ENCODE measurements at places on chromosomes 1 and 21.

DNA sequence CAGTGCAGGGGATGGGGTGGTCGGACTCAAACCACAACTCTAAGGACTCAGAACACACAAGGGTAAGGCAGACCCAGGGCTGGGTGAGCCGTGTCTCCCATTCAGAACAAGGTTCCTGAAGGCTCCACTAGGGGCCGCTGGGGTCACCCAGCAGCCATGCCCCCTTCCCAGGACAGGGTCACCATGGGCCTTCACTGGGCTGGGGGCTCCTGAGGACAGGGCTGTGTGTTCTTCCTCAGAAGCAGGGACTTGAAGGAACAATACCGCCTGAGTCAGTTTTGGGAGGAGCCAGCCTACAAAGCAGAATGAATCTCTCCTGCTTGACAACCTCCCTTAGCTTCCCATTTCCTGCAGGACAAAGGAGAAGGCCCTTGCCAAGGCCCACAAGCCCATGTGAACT, 15.4 kb downstream of the RIMS3 start:
- no peak for DNase-seq

- no peak for DNase-seq
Observed at GRCh38 chr1:150537732-150538684, 11.2 kb upstream of the ADAMTSL4 start.

DNA sequence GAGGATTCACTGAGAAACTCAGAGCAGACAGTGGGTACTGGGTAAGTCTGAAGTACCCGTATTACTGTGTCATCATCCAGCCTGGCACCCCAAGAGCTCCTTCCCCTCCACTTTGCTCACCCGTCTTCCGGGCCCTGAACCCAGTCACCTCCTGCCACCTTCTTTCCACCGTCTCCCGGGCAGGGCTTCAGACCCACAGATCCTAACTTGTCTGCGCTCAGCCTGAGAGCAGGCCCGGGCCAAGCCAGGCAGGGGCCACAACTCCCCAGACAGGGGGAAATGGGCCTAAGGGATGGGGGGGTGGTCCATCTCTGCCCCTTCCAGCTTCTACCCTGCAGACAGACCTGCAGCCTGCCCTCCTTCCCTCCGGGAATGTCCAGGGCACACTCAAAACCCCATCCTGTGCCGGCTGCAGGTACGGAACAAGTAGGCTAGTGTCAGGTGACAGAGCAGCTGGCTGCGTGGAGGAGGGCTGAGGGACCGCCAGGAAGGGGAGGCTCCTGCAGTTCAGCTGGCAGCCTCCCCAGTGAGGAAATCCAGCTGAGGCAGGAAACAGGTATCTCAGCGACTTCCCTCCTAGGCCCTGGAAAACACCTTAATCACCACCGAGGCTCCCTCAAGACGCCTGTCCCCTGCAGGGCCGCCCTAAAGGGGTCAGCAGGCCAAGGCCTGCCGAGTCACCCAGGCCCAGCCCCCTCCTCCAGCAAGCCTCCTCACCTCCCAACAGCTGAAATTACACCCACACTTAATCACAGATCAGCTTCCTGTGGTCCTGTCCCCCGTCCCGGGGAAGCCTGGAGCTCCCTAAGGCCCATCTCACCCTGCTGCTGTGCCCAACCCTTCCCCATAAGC, 3.5 kb downstream of the HSPG2 start:
- DNase-seq, result peak; percentile 54

GRCh38 chr1:246827396-246827795, 103.2 kb downstream of the SCCPDH start:
- DNase-seq, result no peak

GRCh38 chr21:41429925-41430491, 4.0 kb downstream of the MX1 start:
- no peak for DNase-seq

GRCh38 chr1:6222636-6223035, 13.1 kb downstream of the ICMT start:
- no peak for DNase-seq

- DNase-seq, result no peak
Observed at GRCh38 chr1:192477630-192478029, 97.9 kb upstream of the RGS1 start.

DNA sequence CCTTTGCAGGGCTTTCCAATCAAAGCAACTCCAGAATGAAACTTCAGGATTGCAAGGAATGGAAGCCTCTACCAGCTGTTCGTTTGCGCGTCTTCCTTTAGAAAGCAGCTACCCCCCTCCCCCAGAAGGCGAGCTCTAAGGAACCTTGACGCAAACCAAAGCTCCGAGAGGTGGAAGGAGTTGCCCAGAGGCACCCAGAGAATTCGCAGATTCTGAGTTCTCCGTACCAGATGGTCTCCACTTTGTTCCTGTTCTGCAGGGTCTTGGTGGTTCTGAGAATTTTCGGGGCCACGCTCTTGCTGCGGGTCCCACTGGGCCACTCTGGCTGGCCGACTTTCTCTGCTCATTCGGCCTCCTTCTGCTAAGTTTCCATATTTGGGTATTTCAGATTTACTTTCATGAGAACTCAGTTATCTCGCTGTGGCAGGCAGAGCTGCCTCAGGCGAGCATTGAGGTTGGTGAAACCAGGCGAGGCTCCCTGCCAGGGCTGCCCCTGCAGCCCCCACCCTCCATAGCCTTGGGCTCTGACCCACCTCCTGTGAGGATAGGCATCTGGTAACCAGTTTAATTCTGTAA, 801 bp downstream of the TRAF5 start:
- no peak for DNase-seq

- DNase-seq, result no peak
Observed at GRCh38 chr1:232784794-232785193, 20.4 kb upstream of the MAP10 start.

DNA sequence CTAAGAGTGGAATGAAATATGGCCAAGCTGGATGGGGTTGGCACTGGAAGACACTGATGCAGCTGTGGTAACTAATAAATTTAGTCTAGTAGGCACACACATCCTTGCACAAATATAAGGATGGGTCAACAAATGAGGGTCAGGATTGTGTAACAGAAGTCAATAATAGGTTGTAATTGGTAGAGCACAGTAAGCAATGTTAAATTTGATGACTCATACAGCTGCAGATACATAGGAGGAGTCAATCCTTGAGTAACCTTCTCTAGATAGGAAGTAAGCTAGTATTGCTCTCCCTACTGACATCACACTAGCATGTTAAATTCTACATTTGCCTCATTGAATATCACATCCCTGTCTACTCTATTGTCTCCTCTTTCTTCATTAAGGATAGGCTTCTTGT, 332.1 kb downstream of the PTPRC start:
- no peak for DNase-seq
